Germinal center (tissue), 1 donor: ENCODE measurements at places on chromosomes 16 and 17.

GRCh38 chr17:17060930-17061329 is 18.7 kb downstream of the MPRIP start:
- no peak for DNase-seq

- DNase-seq = no peak
Observed at GRCh38 chr17:52237151-52237550, 78.6 kb upstream of the CA10 start.

DNA sequence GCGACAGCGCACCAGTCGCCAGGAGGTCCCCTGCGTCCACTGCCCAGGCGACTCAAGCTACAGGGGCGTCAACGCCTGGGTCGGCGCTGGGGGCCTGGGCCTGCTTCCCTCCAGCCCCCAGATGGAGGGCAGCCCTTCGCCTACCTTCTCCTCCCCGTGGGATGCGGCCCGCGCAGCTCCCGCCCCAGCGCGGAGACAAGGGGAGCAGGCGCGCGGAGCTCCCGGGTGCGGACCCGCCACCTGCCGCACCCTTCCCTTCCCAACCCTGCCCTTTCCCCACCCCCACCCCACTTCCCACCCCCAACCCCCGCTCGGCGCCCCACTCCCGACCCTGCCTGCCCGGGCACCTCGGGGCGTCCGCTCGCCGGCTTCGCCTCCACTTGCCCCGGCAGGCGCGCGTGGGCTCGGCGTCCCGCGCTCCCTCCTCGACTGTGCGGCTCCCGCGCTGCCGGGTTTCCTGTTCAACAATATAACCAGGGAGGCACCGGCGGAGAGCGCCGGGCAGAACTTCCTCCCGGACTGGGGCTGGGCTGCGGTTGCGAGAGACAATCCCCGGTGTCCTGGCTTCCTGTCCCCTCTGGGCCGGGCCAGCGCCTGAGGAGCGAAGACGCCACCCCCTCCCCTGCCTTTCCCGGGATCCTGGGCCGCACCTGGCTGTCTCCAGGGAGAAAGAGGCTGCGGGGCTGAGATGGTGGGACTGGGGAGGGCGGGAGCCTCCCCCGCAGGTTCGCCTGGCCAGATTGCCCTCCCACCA is at the start of gene ARHGAP27:
TSS of gene ARHGAP27 (minus strand) at position 466 of the 754 bp plus-strand sequence. CDS start 2,591 bp downstream, outside the sequence.
- DNase-seq = peak; percentile 20

DNA sequence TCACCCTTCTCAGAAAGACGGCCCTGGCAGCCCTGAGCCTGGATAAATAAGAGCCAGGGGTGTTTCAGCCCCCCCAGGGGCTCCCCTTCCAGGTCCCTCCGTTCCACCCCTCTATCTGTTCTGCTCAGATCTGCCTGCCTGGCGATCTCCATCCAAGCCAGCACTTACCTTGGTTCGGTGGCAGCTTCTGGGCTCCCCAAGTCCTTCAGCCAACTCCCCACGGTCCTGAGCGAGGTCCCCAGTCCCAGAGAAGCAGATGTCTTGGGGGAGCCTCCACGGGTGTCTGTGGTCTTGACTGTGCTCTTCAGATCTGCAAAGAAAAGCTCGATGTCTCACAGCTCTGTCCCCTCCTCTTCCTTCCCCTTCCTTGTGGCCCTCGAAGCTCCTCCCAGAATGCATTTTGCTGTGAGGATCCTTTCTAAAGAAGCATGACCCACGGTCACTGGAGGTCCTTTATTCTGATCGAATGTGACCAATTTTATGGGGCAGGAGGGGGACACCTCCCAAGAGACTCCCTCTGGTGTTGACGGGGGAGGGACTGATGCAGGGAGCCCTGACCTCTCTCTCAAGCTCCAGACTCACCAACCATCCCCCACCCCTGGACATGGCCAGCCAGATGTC is at the start of gene PIK3R6:
TSS of gene PIK3R6 (minus strand) at position 314 of the 621 bp plus-strand sequence. CDS start 17,880 bp downstream, outside the sequence.
- DNase-seq = no peak

DNA sequence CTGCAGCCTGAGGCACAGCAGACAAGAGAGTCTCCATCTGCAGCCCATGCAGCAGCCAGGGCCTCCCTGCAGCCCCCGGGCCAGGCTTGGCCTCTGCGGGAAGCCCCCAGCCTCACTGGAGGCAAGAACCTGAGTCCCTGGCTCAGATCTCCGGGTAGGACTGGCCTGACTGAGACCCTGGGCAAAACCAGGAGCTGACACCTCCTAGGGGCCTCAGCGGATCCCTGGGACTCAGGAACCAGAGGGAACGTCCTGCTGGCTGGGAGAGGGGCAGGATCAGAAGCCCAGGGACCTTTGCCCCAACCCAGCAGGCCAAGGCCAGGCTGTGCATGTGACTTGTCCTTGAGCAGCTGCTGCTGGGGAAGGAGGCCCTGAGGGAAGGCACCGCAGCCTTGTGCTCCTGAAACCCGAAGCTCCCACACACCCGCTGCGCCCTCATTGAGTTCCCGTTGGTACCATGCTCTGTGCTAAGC is 1.7 kb upstream of the PRSS21 start:
- no peak for DNase-seq

GRCh38 chr16:8722025-8722348 is 47.6 kb downstream of the ABAT start:
- no peak for DNase-seq

- peak; percentile 19 for DNase-seq
Observed at GRCh38 chr17:67386965-67387551, 10.0 kb downstream of the PITPNC1 start.
